Esophagus squamous epithelium (tissue), 5 donors: ENCODE measurements at places on chromosomes 4 and X.

GRCh38 chr4:157727163-157727562 is 445.7 kb downstream of the GASK1B start:
- DNase-seq = no peak

- no peak for DNase-seq
Observed at GRCh38 chr4:60992037-60992436, 208.1 kb upstream of the ADGRL3 start.

- DNase-seq = no peak
Observed at GRCh38 chr4:156638334-156638733, 333.3 kb downstream of the PDGFC start.

DNA sequence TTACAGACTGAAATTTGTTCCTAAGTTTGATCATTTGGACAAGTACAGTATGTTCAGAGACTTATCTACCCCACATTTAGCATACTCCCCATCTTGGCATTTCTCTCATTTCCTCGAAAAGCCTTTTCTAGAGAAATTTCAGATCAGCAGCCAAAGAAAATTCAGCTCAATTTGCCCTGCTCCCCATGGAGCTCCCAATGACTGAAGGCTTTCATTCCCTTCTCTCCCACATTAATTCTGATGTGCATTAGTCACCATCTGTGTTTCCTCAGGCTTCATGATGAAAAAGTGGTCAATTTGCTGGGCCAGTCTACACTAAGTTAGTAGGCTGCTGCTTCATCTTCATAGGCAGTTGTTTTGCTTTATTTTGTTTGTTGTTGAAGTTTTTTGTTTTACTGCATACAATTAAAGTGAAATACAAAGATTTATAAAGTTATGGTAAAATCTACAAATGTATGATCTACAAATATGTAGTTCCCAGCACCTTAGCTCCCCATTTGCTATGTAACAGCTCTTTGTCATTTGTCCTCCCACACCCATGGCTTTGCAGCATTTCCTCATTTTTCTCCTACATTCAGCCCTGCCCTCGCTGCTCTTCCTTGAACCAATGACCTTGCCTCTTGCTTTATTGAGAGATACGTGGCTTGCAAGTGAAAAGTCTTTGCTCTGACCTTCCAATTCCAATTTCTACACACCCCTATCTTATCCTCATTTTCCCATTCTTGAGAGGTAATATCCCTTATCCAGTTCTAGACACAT is 193.9 kb downstream of the ANAPC10 start:
- no peak for DNase-seq

- DNase-seq = no peak
Observed at GRCh38 chrX:32281853-32282252, 929.5 kb downstream of the DMD start.

- no peak for DNase-seq
Observed at GRCh38 chr4:150217192-150217591, 138.9 kb downstream of the DCLK2 start.

DNA sequence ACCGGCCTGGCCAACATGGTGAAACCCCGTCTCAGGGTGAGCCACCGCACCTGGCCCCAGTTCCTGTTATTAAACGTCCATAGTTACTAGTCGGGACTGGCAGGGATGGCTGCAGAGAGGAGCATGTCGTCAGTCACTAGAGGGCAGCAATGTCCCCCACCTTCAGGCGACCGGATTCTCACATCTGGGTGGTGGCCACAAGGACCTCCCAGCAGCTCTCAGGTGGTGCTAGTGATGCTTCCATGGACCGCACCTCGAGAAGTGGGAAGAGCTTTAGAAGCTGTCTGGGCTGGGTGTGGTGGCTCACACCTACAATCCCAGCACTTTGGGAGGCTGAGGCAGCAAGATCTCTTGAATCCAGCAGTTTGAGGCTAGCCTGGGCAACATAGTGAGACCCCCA is 13.3 kb upstream of the IL3RA start:
- no peak for DNase-seq

DNA sequence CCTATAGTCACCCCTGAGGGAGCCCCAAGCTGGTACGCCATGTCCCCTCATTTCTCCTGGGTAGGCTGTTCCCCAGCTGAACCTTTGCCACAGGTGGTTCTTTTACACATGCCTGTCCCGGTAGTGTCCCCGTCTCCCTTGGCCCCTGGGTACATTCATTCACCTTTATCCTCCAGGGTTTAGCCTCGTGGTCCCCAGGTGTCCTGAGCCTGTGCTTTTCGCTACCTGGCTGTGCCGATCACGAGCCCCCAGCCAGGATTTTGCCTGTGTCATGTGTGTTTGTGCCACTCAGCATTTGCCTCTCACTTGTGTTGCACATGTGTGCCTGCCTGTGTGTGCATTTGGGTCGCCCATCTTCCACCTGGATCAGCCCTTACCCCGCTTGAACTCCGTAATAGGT is 57.6 kb downstream of the GPR143 start:
- no peak for DNase-seq

- DNase-seq = no peak
Observed at GRCh38 chr4:54727346-54727745, 69.6 kb downstream of the KIT start.

DNA sequence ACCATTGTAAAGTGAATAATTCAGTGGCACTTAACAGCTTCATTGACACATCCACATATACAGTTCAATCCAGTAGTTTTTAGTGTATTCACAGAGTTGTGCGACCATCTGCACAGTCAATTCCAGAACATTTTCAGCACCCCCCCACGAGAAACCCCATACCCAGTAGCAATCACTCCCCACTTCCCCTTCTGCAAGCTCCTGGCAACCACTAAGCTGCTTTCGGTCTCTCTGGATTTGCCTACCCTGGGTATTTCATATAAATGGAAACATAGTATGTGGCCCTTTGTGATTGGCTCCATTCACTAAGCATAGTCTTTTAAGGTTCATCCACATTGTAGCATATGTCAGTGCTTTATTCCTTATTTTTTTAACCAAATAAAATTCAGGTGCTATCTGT is 10.0 kb downstream of the MSL3 start:
- no peak for DNase-seq

GRCh38 chr4:7462509-7462971 is 27.8 kb upstream of the PSAPL1 start:
- DNase-seq = no peak

GRCh38 chrX:6026980-6027379 is 201.7 kb downstream of the NLGN4X start:
- no peak for DNase-seq

- no peak for DNase-seq
Observed at GRCh38 chrX:132364313-132364712, 124.5 kb downstream of the MBNL3 start.

GRCh38 chr4:148398988-148399387 is 43.2 kb downstream of the NR3C2 start:
- DNase-seq = no peak

GRCh38 chr4:3515646-3516045 is 16.6 kb downstream of the LRPAP1 start:
- DNase-seq = no peak

DNA sequence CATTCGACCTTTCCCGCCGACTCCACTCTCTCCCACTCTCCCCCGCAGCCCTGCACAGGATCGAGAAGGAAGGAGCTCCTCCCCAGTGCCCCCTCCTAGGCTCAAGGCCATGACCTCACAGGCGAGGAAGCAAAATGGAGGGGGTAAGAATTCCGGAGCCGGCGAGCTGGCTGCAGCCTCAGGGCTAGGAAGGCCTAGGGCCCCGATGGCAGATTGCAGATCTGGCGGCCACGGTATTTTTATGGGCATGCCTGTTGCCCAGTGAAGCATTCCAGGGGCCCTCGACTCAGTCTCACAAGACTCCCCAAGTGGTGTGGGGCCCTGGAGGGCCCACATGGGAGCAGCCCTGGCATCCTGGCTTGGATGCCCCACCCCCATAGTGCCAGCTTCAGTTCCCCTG is 942 bp upstream of the L1CAM start:
- no peak for DNase-seq

DNA sequence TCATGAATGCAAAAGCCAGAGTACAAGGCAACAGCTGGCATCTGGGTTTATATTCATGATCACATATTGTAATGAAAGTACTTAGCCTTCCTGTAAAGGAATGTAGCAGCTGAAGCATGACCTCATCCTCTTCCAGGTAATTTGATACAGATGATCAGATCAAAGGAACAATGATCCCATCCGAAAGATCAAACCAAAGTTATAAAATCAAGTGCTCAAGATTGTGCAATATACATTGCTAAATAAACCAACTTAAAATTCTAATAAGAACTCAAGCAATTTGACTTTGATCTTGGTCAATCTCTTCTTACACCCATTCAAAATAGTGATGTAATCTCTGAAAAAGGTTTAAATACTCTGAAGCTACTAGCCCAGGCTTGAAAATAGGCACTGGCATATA is 113.1 kb upstream of the INPP4B start:
- DNase-seq = no peak

DNA sequence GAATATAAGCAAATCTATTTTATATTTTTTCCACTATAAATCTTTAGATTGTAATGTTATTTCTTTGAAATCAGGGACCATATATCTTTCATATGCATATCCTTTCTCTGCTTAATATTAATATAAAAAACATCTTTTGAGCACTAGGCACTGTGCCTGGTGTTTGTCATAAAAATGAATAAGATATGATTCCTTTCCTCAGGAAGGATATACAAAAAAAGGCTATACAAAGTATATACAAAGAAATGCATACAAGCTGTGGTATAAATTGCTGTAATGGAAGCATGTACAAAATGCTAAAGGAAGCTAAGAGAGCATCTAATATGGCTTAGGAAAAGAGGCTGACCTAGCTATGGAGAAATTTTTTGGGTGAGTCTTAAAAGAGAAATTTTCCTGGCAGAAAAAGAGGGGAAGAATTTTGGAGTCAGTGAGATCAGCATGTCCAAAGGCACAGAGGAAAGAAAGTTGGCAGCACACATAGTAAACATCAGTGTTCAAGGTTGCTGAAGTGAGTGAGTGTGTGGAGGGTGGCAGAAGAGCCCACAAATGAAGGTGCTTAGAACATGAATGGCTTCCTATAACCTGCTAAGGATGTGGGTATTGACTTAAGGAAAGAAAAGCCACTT is 500.0 kb downstream of the SPRY1 start:
- DNase-seq = no peak

DNA sequence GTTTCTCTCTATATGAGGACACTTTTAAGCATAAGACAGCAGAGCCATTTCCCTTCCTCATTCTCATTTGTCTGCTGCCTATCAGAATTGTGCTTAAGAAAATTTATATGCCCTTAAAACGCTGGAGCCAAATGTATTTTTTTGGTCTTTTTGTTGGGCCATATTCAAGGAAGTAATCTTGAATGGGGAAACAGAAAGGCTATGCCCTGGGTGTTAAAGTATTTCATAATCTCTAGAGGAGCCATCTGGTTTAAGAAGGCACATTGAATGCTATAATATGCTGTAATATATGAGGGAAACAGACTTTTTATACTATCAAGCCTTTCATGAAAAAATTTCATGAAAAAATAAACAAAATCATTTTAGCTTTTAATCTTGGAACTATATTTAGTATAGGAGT is 4.3 kb downstream of the DMD start:
- no peak for DNase-seq

GRCh38 chr4:182240161-182241130 is 2.8 kb upstream of the TENM3 start:
- DNase-seq = no peak

DNA sequence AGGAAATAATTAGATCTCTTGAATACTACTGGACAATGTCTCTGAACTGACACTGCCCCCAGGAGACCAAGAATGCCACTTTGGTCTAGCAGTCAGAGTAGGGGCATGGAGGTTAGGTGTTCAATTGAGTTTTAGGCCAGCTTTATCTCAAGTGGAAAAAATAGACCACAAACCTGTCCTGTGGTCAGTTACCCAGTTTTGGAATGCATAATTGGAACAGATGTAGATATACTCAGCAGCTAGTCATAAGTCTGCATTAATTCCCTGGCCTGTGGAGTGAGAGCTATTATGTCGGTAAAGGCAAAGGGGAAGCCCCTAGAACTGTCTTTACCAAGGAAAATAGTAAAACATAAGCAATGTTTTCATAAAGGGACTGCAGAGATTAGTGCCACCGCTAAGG is 587.7 kb downstream of the GLUD2 start:
- no peak for DNase-seq

GRCh38 chr4:151304755-151305154 is 20.6 kb downstream of the SH3D19 start:
- DNase-seq = no peak

DNA sequence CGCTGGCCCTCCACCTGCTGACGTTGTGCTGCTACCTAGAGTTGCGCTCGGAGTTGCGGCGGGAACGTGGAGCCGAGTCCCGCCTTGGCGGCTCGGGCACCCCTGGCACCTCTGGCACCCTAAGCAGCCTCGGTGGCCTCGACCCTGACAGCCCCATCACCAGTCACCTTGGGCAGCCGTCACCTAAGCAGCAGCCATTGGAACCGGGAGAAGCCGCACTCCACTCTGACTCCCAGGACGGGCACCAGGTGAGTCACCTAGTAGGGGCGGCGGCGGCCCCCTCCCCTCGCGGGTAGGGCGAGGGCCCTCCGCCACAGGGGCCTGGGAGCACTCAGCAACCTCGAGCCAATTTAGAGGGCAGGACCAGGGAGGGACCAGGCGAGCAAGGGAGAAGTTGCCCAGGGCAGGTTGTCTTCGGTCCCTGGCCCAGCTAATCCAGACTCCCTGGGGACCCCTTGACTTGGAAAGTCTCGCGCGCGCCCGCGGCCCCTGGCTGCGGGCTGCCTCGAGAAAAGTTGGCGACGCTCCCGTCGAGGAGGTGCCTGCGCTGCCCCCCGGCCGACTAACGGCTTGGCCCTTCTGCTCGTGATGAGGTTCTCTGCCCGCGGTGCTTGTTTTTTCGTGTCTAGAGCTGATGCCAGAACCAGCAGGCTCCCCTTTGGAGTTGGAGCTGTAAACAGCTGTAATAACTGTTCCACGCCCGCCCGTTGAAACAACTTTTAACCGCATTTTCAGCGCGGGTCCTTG is 717 bp downstream of the EDA start:
- DNase-seq = no peak

GRCh38 chr4:111854494-111855087 is 290.7 kb upstream of the FAM241A start:
- DNase-seq = no peak

DNA sequence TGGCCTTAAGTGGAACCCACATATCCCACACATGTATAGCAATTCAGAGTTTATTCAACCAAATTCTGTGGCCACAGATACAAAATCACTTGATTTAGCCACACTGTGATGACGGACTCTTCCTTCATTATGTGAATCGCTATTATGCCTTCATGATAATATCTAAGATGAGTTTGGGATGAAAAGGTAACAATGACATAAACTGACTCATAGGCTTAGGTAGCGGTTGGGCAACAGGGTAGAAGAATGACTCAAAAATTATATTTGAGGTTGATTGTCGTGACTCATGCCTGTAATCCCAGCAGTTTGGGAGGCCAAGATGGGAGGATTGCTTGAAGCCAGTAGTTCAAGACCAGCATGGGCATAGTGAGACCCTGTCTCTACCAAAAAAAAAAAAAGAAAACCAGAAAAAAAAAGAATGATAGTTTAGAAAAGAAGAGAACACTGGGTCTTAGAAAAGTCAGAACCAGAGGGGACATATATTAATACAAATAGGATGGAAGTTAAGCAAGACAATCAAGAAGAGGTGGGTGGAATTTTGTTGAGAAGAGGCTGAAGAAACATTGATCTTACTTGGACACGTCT is 70.4 kb upstream of the USP9X start:
- DNase-seq = no peak

GRCh38 chr4:70583952-70584834 is 7.9 kb upstream of the AMBN start:
- no peak for DNase-seq

- no peak for DNase-seq
Observed at GRCh38 chr4:163688856-163689255, 194.4 kb downstream of the TMA16 start.

GRCh38 chr4:15704129-15704528 is 1.3 kb downstream of the BST1 start:
- DNase-seq = no peak

- no peak for DNase-seq
Observed at GRCh38 chr4:119933606-119934005, 133.0 kb downstream of the MAD2L1 start.
